ENCODE measurements at places on chromosomes 2 and 18.
A peak's percentile ranks its signal among the peaks of the same experiment; 100 is the strongest.

GRCh38 chr18:57925706-57926105 is 118.3 kb upstream of the NEDD4L start:
- no peak for DNase-seq

DNA sequence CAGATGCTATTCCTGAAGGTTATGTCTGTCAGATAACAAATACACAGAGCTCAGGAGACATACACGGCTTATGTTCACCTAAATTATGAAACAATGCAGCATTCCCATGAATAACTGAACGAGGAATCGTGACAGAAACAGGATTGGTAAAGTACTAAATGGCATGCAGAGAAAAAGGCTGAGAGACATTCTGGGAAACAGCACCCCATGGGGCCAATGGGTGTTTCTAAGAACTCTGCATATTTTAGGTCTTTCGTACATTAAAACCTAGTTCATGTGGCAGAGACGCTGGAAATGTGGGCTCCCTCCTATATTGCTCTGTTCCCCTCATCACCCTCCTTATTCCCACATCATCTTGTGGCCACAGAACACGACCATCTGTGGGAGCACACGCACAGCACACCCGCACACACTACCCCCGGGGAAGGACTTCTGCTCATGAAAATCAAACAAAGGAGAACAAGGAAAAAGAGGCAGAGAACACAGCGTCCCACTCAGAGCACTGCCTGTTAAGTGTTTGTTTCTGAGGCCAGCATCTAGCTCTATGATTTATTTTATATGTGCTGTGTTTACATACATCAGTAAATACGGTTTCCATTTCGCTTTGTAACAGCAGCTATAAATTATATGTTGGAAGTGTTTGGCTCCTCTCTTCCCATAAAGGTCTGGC is 143.6 kb downstream of the AFF3 start:
- DNase-seq: no peak

DNA sequence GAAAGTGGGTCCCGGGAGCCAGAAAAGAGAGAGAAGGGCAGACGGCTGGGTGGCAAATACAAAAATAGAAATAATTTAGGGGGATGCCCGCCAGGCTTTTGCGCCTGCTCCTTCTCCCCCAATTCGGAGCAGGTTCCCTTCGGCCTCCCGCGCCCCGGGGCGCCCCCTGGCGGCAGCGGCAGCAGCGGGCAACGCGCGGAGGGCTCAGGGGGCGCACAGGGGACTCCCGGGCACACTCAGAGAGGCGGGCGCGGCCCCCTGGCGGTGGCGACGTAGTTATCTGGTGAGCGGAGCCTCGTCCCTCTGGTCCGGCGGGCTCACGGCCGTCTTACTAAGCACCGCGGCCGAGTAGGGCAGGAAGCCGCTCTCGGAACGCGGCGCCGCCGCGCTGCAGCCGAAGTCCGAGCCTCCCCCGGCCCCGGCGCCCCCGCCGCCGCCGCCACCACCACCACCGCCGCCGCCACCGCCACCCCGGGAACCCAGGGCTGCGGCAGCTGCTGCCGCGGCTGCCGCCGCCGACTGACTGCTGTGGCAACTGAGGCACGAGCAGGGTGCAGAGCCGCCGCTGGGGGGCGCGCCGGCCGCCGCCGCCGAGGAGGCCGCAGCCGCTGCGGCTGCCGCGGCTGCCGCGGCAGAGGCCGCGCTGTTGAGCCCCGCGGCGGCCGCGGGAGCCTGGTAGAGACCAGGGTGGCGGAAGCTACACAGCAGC is 3.8 kb downstream of the EVX2 start:
- DNase-seq: peak; percentile 83

- DNase-seq: no peak
Measured at GRCh38 chr2:239265681-239266433, 135.0 kb downstream of the HDAC4 start.

- no peak for DNase-seq
Measured at GRCh38 chr2:145740302-145740701, 1220.4 kb upstream of the ZEB2 start.

DNA sequence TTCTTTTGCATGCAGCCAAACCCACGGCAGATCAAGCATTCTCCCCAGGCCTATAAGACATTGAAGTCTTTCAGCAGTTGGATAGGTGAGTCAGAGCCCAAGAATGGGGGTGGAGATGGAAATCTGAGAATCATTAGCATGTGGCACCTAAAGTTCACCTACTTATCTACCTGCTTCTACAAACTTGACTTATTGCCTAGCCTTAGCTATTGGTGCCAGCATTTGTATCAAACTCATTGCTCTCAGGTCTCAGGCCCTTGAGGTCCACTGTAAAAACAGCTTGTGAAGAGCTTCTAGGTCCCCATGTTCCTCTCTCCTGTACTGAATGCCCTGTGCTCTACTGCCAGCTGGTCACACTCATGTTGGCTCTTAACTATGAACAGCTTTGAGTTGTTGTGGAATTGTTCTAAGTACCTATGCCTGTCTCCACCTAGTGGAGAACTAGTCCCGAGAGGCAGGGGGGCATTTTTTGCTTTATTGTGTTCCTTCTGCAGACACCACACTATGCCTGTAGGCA is 278.4 kb upstream of the SPRED2 start:
- DNase-seq: no peak

DNA sequence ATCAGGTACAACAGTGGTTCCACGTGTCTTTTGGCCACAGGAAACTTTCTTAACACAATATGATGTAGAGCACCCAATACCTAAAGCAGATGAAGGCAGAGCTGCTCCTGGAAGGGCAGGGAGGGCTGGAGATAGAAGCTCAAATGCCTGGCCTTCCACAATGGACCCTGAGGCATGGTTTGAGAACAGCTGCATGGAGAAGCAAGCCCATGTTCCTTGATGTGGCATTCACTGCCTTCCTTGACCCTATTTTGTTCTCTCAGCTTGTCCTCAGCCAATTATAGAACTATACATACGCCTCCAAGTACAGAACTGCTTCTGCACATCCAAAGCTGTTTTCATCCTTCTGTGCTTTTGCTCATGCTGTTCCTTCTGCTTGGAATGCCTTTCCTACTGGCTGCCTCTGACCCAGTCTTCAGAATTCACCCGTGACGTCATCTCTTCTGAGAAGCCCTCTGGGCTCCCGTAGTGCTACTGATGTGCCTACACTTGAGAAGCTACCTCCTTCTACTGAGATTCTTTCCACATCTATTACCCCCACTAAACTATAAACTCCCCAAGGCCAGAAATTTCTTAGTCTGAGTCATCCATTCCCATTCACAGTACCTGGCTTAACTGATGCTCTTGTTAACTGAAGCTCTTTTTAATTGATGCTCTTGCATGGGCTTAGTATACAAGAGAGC is 69.9 kb downstream of the CHRNA1 start:
- DNase-seq: no peak

- DNase-seq: no peak
Measured at GRCh38 chr2:106843910-106844250, 42.1 kb downstream of the ST6GAL2 start.

GRCh38 chr18:10732990-10733389 is 207.2 kb downstream of the NAPG start:
- DNase-seq: no peak

DNA sequence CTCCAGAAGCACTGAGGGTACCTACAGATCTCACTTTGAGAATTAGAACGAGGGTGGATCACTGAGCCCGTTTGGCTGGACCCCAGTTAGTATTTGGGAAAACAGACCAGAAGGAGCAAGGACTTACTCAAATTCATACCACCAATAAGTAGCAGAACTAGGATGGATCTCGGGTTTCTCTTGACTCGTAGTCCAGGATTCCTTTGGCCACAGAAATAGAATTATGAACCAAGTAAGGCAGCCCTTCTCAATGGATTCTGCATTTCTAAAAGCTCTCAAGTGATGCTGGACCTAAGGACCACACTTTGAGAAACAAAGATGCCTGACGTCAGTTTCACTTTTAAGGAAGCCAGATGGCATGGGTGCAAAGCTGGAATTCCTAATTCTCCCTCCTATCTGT is 153.0 kb downstream of the KLHL29 start:
- DNase-seq: no peak

GRCh38 chr2:40606862-40607261 is 155.0 kb upstream of the SLC8A1 start:
- no peak for DNase-seq

DNA sequence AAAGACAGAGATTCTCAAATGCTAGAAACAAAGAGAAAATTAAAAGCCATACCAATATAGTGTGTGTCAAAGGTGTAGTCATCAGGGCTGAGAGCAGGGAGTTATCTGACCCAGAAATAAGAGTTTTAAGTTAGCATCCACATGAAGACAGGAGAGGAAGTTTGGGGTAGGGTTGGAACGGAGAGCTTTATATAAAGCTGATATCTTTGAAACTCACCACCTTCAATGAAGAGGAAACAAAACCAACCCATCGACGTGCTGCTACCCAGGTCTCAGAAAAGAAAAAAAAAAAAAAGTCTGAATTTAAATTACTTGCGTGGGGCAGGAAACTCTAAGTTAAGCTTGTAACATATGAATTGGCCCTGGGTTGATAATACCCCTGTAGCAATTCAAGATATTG is 42.4 kb downstream of the ARL4C start:
- no peak for DNase-seq

DNA sequence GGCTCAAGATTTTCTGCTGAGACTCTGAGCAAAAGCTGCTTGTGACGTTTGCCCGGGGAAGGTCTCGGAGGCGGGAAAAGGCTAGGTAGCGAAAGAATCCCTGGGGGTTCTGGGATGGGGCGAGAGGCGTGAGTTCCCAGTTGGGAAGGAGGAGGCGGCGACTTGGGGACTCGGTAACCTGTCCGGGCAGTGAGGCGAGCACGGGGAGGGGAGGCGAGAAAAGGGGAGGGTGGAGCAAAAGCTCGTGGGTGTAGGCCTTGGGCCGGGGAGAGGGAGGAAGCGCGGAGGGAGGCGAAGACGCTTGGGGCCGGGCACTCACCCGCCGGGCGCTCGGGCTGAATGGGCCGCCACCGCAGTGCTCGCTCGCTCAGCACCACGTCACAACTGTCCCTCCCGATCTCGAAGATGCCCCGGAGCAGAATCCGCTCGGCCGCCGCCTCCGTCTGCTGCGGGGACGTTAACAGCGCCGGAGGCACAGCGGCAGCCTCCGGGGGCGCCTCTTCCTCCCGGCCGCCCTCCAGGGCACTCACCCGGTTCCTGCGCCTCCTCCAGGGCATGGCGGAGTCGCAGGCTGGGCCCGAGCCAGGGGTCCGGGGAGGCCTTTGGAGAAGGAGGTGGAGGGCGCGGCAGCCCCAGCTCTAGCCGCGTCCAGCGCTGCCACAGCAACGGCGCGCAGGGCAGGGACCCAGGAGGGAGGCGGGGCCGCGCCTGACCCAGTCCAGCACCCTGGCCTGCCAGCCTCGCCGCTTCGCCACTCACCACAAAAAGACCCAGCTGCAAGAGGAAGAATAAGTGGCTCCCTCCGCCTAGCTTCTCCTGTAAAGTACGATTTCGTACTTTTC is at the start of gene CERKL:
CERKL (minus strand) TSS at position 656 of the 842 bp plus-strand sequence; CDS start at position 557, 99 bp downstream.
- peak; percentile 62 for DNase-seq

DNA sequence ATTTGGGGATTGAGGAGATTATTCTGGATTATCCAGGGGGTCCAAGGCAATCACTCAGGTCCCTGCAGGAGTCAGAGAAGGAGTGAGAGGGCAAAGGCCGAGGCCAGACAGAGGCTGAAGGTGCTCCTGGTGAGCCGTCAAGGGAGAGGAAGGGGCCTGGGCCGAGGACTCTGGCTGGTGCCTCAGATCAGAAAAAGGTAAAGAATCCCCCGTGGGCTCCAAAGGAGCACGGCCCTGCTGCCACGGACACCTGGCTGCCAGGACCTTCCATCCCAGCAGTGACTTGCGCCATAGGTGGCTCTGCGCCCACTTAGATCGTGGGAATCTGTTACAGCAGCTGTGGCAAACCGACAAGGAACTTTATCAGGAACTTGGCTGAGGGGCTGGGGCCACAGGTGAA is 374.8 kb upstream of the MYT1L start:
- no peak for DNase-seq

DNA sequence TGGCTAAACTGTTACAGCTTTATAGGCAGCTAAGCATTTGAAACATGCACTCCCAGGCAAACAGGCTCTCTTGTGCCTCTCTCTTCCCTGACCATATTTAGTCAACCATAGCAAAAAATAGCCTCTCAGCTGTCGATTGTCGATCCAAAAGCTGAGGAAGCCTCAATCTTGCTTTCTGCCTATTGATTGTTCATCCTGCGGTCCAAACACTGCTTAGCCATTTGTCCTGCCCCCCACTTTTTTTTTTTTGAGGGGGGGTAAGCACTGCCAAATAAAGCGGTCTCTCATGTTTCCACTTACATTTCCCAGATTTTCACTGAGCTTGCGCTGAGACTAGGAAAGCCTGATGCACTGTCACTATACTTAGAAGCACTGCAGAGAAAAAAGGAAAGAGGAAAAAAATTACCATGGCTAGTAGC is 90.8 kb downstream of the MIB1 start:
- no peak for DNase-seq

- peak; percentile 34 for DNase-seq
Measured at GRCh38 chr2:200845669-200846325, 18.7 kb downstream of the CLK1 start.

DNA sequence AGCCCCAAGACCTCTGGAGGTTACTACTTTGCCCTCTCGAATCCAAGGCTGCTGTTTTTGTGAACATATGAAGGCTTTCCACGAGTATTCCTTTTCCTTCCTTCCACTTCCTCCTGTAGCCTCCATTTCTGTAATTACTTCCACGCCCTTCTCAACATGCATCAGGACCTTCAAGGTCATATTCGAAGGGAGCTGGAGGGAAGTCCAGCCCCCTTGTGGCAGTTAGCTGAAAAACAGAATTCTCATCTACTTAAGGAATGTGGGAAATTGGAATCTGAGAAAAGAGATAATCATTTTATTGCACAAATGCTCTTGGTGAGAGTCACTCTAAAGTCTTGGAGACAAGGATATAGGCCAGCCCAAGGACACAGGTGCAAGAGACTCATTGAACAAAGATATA is 1000.2 kb downstream of the TDRD15 start:
- no peak for DNase-seq

GRCh38 chr18:34729264-34729663 is 19.2 kb downstream of the DTNA start:
- no peak for DNase-seq

DNA sequence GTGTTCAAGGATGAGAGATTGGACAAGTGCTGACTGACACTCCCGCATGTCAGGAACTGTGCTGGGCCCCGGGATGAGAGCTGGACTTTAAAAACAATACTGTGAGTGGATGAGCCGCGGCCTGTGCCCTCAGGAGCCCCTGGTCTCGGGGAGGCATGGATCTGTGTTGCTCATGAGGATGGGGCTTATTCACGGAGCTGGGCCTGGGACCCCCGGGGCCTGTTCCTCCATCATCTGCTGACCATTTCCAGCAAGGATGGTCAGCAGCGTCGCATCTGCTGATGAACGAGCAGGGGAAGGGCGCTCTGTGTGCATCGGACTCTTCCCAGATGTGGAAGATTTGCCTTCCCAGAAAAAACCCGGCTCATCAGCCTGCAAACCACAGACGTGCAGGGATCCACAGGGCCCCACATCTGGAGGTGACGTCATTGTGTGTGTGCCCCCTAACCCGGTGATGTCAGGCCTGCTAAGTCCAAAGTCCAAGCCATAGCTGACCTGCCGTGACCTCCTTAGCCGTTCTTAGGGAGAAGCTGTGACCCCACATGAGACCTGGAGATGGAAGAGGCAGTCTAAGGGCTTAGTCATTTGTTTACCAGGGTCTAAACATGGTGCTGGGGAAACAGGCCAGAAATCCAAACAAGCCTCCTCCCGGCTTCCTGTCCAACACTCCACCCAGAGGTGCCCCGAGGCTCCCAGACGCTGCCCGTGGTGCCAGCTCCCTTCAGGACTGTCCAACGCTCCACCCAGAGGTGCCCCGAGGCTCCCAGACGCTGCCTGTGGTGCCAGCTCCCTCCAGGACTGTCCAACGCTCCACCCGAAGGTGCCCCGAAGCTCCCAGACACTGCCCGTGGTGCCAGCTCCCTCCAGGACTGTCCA is 143.9 kb downstream of the PXDN start:
- no peak for DNase-seq

Measured in activated CD8-positive, alpha-beta memory T cell treated with anti-CD3 and anti-CD28 coated beads, Interleukin-2, amount 50 U/mL, for 48 hours (primary cell).